RCC 7860 (cell line): ENCODE measurements at places on chromosomes 2 and 18.

DNA sequence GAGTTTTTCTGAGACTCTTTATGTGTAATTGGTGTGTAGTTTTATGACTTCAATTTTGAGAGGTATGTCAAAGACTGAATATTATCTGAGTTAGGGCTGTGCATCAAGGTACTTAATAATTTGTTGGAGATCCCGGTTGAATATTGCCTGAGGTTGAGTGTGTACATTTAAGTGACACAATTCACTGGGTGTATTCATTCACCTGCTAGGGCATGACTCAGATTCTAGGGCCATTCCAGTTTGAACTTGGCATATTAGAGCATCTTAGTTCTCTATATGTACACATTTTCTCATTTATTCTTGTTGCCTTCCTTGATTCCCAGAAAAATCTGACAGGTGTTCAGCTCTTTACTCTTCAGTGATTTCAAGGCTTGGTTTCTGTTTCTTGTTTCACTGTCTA is 12.5 kb downstream of the MAP4K4 start:
- DNase-seq = no peak

DNA sequence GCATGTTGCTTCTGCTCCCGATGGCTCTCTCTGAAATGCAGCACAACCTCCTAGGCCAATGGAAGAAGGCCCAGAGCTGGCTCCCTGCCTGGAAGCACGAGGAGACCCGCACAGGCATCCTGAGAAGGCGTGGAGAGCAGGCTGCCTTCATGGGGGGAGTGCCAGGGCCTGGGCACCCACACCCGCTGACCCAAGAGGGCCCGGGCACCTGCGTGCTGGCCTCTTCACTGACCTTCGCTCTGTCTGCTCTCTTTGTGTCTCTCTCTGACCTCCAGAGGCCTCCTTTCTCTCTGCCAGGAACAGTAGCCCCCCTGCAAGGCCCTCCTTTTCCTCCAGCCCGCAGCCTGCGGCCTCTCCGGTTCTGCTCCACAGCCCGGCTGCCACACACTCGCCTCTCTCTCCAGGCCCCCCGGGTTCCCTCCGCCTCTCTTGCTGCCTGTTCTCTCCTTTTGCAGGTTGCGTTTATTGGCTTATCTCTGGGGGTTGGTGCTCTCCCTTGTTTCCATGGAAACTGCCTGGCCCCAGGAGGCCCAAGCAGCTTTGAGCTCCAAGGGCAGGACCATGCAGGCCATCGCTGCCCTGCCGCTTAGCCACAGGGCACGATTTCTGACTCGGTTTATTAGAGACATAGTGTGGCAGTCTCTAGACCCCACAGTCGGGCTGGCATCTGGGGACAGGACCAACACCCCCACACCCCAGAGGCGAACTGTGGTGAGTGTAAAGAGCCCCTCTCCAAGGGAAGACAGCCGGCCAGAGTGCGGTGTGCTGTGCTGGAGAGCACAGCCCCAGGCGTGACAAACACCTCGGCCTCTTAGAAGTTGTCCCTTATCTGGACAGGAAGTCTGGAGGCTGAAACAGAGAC is 1.7 kb downstream of the MZT2B start:
- no peak for DNase-seq

DNA sequence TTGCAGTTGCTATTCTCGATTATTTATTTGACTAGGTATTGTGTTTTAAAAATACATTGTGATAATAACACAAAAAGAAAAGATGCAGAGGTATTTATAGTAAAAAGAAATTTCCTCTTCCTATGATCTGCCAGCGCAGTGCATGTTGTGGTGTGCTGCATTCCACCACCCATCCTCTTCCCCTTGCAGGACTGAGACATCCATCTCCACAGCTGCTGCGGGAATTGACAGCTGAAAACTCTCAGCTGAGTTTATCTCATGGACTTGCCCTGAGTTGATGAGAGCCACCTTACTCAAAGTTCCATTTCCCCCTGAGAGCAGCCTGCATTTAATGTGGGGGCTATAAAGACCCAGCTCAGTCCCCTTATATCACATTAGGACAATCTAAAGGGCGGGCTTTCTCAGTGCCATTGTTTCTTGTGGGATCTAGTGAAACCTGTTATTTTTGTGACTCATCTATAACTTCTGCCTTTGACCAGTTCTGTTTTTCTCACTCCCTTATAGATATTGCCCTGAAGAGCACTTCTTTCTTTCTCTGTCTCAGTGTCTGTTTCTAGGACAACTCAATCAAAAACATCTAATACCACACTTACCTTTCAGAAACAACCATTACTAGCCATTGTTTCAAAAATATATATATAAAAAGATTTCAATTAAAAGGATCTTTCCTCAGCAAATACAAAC is 698.5 kb downstream of the NR4A2 start:
- DNase-seq = no peak

GRCh38 chr2:234363011-234363487 is 133.8 kb downstream of the ARL4C start:
- DNase-seq = peak; percentile 68

GRCh38 chr2:189050165-189050712 is 76.1 kb downstream of the COL3A1 start:
- DNase-seq = no peak

- DNase-seq = no peak
These were observed 31.8 kb downstream of the AFF3 start for GRCh38 chr2:100110614-100111000.

DNA sequence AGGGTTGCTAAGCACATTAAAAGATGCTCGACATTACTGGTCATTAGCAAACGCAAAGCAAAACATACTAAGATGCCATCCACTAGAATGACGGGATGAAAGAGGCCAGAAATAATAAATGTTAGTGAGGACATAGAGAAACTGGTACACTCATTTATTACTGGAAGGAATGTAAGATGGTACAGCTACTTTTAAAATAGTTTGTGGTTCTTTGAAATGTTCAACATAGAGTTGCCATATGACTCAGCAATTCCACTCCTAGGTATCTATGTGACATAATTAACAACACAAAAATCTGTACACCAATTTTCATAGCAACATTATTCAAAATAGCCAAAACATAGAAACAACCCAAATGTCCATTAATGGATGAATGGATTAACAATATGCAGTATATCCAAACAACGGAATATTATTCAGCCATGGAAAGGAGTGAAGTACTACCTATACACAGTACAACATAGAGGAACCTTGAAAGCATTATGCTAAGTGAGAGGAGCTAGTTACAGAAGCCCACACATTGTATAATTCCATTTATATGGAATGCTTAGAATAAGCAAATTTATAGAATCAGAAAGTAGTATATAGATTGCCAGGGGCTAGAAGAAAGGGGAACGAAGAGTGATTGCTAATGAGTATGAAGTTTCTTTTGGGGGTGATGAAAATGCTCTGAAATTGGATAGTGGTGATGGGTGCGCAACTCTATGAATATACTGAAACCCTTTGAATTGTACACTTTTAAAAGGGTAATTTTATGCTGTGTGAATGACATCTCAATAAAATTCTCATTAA is 61.9 kb upstream of the IL1R1 start:
- peak; percentile 68 for DNase-seq

- DNase-seq = no peak
These were observed 40.6 kb upstream of the FOSL2 start for GRCh38 chr2:28352104-28352503.

- peak; percentile 33 for DNase-seq
These were observed 43.2 kb upstream of the UBE2F start for GRCh38 chr2:237923481-237924163.

- DNase-seq = no peak
These were observed 126.3 kb upstream of the TPO start for GRCh38 chr2:1286929-1287328.

- DNase-seq = no peak
These were observed 122.5 kb downstream of the ERBB4 start for GRCh38 chr2:212416086-212416485.

GRCh38 chr2:58612973-58613372 is 371.8 kb upstream of the FANCL start:
- no peak for DNase-seq
